ENCODE measurements at places on chromosomes 6 and 20.

GRCh38 chr6:89605861-89606260 lies 32.7 kb downstream of the LYRM2 start:
- DNase-seq, result no peak

DNA sequence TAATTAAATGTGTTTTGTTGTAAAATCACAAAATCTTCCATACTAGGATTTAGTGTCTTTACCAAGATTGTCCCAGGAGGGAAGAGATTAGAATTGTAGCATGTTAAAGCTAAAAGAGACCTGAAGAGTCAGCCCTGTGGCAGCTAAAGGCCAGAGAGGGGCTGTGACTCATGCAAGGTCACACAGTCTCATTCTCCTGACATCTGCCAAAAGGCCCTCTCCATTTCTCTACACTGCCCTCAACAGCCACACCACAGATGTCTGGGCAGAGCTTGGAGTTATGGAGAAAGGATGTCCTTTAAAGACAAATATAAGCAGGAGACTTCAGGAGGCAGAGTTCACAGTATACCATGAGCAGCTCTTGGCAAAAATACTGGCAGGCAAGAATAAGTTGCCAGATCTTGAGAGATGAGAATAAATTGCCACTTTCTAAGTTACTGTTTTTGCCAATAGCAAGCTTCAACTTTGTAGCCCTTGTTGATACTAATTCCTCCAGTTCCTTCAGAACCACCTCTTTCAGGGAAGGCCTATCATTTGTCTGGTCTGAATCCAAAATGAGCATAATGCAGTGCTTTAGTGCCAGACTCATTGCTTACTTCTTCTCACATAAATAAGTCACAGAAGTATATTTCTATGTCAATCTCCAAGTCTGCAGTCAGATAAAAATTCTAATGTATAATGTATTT lies 41.7 kb downstream of the AKIRIN2 start:
- no peak for DNase-seq

- DNase-seq, result no peak
Observed at GRCh38 chr6:26045928-26046368, 41.3 kb upstream of the HFE start.

DNA sequence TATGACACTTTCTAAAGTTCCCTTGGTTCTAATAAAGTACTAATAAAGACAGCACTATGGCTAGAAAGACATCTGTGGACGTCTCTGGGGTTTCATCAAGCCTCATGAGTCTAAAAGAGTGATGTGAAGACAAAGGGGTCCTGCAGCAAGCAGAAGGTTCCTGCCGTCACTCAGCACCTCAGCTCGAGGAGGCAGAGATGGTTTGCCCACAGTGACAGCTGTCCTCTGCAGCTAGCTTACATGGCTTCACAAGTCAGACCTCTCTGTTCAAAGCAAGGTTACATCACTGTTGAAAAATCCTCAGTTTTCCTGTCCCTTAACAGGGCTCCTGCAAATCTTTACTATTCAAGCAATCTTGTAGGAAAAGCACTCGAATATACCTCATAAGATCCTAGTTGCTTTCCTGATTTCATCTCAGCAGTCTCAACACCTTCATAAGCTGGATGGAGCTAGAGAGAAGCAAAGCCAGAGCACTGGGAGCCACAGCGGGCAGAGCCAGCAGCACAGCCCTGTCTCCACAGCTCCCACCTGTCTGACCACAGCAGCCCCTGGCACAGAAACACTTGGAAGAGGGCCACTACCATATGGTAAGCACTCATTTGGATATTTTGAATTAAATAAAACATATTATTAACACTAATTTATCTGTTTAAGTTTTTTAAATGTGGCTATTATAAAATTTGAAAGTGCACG lies 202.3 kb downstream of the GMDS start:
- no peak for DNase-seq
